ENCODE measurements at places on chromosomes 4 and X. TPM values are rescaled to one million over a fixed set of nuclear protein-coding genes. Genes with fewer than 3 reads are reported as not detected.

The PAGE2B gene
- not detected for total RNA-seq

The TBX22 gene
- not detected for total RNA-seq

The CCKAR gene
- total RNA-seq, result not detected

The ZAR1 gene
- not detected for total RNA-seq

The CNGA1 gene
- not detected for total RNA-seq

The GIMD1 gene
- total RNA-seq, result not detected

The GPR143 gene
- total RNA-seq, result 0.21 TPM

The GYPE gene
- not detected for total RNA-seq

The DOCK11 gene
- 7.1 TPM for total RNA-seq

The CFAP47 gene
- not detected for total RNA-seq

The DOK7 gene
- 0.30 TPM for total RNA-seq

The SPANXN3 gene
- total RNA-seq, result not detected

The HERC6 gene
- 3.0 TPM for total RNA-seq

The PCSK1N gene
- 47.3 TPM for total RNA-seq

The MAPK10 gene
- 0.50 TPM for total RNA-seq

The MAGEC3 gene
- not detected for total RNA-seq

The RPA4 gene
- 0.35 TPM for total RNA-seq

All from A549 treated with GW870086 at 1 μM for 4 hours (cell line).